Inflammatory macrophage treated with lipopolysaccharide for 1 hour (primary cell): ENCODE measurements at places on chromosomes 1 and 21.

DNA sequence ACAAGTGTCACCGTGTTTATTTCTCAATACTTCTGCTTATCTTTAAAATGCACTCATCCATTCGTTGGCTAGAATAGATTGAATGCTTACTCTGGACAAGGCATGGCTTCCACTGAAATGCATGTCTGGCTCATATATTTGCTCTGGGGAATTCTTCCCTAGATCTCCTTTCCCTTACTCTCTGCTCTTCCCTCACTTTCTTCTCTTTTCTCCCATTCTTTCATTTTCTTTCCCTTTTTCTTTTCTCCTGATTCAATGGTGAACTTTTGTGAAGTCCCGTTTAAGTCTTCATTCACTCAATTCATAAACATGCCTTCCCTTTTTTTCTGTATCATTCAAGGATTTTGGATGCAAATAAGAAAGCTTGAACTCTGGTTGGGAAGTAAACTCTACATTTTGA is 234.5 kb downstream of the DYRK1A start:
- no peak for DNase-seq

DNA sequence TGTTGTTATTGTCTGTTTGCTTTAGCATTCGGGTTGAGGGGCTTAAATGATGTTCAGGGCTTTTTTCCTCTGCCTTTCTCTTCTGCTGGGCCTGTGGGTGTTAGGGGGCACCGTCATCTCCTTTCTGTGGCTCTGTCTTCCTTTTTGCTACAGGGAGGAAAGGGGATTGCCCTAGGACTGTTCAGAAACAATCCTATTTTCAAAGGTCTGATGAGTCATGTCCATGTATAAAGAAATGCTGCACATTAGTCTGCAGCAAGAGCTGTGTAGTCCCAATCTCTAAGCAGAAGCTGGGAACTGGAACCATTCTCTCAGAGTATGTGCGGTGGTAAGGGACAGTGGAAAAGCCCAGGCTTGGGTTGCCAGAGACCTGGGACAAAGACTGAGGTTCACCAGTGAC is 462.3 kb downstream of the OMA1 start:
- DNase-seq = no peak

GRCh38 chr1:93876244-93876643 is 2.8 kb downstream of the DNTTIP2 start:
- peak; percentile 11 for DNase-seq

GRCh38 chr1:67256291-67257172 is 51.1 kb upstream of the IL12RB2 start:
- no peak for DNase-seq

DNA sequence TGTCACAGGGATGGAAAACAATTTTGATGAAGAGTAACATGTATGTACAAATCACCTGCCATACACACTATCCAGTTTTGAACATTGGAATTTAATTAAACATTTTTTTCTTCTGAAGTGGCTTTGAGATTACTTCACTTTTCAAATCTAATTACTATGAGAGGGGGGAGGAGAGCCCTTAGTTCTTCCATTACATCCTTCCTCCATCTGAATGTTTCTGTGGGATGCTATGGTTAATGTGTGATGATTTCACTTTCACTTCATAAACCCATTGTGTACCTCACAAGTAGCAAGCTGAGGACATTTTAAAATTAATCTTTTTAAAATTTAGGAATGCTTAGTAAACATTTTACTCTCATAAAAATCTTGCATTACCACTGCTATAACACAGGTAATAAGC is 156.9 kb downstream of the RUNX1 start:
- no peak for DNase-seq

GRCh38 chr1:208864366-208864965 is 620.3 kb upstream of the PLXNA2 start:
- DNase-seq = no peak

GRCh38 chr1:181251001-181251712 is 162.7 kb downstream of the IER5 start:
- no peak for DNase-seq

GRCh38 chr1:30145723-30146303 is 577.6 kb downstream of the MATN1 start:
- DNase-seq = no peak

- DNase-seq = no peak
Observed at GRCh38 chr1:119674835-119675289, 26.8 kb upstream of the ZNF697 start.

DNA sequence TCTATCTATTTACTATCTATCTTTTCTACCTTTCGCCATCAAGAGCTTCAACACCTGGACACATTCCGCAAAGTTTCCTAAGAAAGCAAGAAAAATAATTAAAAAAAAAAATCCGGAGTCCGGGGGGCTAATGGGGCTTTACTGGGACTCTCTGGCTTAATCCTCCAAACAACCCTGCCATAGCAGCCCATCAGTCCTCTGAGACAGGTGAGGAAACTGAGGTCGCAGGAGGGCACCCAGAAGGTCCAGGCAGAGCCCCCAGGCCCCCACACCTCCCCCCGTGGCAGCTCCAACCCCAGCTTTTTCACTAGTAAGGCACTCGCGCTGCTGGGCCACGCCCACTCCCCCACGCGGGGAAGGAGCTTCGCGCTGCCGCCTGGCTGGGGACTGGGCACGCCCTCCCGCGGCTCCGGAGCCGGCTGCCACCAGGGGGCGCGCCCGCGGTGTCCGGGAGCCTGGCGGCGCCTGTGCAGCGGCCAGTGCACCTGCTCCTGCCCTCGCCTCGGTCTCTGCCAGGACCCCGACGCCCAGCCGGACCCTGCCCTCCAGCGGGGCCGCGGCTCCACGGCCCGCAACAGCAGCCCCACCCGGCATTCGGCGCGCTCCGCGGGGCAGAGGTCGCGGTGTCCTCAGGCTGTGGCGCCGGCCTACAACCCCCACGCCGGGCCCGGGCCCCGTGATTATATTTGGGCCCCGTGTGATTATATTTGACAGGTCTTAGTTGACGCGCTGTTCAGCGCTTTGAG is 54.1 kb upstream of the SAMD11 start:
- peak; percentile 63 for DNase-seq

DNA sequence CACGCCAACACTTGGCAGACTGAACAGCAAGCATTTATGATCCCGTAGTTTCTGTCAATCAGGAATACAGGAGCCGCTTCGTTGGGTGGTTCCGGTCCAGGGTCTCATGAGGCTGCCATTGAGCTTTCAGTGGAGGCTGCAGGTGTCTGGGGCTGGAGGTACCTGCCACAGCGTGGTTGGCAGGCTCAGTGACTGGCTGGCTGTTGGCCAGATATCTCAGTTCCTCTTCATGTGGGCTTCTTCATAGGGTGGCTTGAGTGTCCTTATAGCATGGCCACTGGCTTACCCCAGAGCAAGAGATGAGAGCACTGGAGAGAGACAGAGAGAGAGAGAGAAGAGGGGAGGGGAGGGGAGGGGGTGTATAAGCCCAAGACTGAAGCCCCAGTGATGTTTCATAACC is 29.3 kb downstream of the PIK3CD start:
- no peak for DNase-seq

GRCh38 chr1:54347955-54348699 is 58.1 kb downstream of the SSBP3 start:
- DNase-seq = no peak

DNA sequence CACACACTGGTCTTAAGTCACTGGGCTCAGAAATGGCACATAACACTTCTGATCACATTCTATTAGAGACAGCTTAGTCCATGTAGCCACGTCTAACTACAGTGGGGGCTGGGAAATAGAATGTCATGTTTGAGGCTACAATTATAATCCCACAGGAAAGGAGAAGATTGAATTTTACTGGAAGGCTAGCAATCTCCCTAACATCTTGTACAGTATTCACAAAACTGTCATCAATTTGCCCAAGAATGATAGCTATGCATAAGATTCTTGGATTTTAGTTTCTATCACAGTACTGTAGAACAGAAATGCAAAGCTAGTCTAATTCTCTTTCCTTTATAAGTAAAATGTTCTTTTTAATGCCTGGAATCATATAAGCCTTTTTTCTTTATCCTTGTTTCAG is 12.7 kb upstream of the ZMYM6 start:
- DNase-seq = no peak

- no peak for DNase-seq
Observed at GRCh38 chr21:44870748-44871495, 2.6 kb downstream of the PTTG1IP start.

DNA sequence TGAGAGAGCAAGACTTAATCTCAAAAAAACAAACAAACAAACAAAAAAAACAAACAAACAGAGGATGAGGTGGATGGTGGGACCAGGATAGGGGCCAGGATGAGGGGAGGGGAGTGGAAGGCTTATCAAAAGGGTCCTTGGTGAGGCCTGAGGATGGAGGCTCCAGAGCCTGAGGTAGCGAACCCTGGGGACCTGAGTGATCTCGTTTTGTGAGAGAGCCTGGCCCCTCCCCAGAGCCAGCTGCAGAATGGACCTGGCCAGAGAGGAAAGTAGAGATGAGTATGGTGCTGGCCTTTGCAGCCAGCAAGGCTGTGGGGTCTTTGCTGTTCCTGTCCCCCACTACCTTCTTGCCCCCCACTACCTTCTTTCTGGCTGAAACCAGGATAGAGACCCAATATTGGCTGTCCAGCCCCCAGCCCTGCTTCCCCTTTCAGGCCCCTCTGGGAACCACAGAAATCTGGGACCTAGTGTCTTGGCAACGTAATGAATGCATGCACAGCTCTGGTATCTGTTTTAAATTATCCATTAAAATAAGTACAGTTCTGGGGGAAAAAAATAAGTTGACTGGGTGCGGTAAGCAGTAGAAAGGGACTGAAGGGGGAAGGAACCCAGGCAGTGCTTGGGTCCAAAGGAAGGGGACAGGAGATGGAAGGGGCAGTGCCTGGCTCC is 1.1 kb upstream of the LMNA start:
- no peak for DNase-seq

DNA sequence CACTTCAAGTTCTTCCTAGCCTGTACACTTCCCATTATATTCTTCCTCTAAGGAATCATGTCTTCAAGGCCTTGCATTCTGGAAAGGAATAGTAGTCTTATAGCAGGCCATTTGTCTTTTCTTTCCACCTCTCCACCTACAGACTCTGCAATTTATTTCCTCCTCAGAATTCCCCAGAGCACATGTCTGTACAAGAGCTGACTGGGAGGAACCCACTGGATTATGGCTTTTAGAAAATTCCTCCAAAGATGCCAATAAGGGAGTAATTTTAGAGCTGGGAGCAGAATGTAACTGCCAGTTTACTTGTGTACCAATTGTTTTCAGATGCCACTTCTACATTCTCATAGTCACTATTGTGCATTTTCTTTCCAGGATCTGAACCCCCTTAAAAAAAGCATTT is 3.4 kb upstream of the PSMG1 start:
- DNase-seq = peak; percentile 15

- DNase-seq = no peak
Observed at GRCh38 chr1:54610048-54610447, 13.3 kb downstream of the FAM151A start.

DNA sequence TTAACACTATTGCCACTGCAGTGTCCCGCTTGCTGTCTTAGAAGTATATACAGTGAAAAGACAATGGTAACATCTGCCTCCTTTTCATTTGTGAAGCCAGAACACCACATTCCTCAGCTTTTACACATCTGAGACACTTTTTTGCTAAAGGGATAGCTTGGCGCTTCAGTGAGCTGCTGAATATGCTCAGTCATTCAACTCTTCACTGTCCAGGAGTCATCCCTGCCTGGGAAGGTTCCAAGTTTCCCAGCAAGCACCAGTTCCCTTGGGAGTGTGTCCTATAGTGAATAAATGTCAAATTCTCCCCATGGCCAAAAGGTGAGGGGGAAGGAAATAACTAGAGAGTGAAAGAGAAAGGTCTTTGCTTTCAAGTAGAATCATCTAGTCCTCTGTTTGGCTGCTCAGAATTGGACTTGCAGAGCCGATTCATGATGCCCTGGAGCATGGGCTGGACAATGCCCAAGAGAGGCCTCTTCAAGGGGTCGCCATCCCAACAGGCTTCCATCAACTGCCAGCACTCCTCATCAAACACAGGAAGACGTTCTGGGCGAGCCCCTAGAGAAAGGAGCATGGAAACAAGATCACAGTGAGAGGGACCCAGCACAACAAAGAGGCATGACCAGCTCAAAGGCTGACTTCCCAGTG is 25.5 kb upstream of the RBBP5 start:
- DNase-seq = no peak

DNA sequence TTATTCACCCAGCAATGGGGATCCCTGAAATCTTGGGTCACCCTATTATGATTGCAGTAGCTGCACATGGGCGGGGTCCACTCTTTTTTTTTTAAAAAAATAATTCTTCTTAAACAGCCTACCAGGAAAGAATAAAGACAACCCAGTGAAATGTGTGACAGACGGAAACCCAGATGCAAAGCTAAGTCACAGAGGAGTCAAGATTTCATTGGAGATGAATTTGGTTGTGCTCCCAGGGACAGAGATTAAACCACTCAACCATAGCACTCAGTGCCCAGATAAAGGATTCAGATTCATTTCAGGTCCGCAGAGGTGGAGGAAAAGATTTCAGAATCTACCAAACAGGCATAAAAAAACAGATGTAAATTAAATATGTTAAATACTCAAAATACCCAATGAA is 583.5 kb upstream of the ZP4 start:
- DNase-seq = no peak

DNA sequence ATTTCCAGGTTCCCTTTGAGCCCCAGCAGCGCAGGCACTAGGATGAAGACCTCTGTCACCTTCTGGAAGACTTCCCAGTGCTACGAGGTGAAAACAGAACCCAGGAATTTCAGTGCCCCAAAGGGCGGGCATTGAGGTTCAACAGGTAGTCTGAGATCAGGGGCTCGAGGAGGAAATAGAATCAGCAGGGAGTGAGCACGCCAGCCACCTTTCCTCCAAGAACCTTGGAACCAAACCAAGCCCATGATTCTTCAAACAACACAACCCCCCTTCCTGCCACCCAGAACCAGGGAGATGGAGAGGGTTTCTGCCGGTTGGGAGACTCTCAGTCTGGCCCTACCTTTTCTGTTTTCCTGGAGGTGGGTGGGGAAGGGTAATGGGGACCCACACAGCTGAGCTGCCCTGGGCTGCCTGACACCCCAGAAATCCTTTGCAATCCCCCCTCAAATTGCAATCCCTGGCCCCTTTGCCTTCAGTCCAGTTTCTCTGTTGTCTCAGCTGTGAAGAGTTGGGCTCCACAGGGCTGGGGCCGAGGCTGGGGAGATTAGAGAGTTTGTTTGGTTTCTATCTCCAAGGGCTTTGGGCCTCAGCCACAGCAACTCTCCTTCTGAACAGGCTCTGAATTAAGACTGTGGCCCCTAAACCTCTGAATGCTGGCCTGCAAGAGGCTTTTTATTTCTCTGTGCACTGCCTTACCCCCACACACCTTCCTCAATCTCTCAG is 11.9 kb downstream of the SLC41A1 start:
- DNase-seq = no peak

- DNase-seq = peak; percentile 66
Observed at GRCh38 chr1:109263597-109264378, 14.4 kb downstream of the CELSR2 start.

GRCh38 chr1:204198348-204199340 is 2.4 kb upstream of the KISS1 start:
- DNase-seq = no peak

GRCh38 chr1:84855691-84856630 is 37.0 kb downstream of the LPAR3 start:
- DNase-seq = peak; percentile 48
